ENCODE measurements at places on chromosomes 3 and 15.

DNA sequence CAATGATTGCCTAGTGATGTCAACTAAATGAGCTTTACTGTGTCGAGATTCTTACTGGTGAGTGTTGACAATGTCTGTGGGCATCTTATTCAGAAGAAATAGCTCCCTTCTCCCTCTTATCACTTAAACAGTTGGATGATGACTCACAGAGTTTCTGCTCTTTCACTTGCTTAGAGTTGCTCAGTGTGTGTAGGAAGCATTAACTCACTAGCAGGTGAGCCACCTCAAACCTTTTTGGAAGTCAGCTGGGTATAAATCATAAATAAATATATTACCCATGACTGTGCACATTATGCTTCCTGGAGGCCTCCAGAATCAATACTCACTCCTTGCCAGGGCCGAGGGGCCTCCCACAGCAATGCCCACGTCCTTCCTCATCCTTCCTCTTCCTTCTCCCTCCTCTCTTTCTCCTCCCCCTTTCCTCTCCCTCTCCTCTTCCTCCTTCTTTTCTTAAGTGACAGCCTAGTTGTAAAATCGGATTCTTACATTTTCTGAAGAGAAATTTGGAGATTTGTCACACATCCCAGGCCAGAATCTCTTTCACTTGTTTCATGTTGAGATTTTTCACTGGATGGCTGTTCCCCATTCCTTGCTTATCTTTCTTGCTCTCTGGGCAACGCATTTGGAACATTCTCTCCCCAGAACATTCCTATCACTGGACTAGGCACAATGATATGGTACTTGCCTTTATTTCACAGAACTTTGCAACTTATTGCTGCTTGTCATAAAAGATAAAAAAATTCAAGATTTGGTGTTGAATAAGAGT lies 17.5 kb downstream of the SHC4 start:
- DNase-seq, result no peak

DNA sequence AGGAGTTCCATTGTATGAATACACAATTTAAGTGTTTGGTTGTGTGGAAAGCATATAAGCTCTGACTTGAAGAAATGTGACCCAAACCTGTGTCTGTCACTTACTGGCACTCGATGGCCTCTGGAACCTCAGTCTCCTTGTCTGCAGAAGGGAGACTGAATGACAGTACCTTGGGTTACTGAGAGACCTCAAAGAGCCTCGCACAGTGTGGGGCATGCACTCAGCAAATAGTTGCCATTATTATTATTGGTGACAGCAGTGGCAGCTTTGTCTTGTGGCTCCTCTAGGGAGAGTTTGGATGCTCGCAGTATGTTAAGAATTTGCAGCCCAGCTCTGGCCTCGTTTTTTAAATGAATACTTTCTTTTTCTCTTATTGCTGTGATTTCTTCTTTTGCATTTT lies 43.4 kb downstream of the EEFSEC start:
- DNase-seq, result no peak

DNA sequence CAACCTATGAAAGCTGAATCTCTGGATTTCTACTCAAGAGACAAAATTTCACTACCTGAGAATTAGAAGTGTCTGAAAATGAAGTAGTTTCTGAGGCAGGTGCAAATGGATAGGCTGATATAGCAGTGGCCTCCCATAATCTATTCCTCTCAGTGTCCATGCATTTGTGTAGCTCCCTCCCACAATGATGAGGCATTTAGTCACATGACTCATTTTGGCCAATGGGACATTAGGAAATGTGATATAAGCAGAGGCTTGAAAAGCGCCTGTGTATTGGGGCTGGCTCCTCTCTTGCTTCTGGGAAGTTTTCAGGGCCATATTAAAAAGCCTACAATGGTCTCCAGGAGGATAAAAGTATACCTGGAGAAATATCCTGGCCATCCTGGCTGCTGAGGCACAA lies 79.7 kb upstream of the MRPL3 start:
- DNase-seq, result no peak

- DNase-seq, result no peak
Measured at GRCh38 chr15:67109141-67110034, 44.0 kb downstream of the SMAD3 start.

- DNase-seq, result peak; percentile 91
Measured at GRCh38 chr3:50542177-50543034, 25.1 kb downstream of the C3orf18 start.

- DNase-seq, result peak; percentile 53
Measured at GRCh38 chr3:142279965-142280590, 54.7 kb upstream of the GK5 start.

DNA sequence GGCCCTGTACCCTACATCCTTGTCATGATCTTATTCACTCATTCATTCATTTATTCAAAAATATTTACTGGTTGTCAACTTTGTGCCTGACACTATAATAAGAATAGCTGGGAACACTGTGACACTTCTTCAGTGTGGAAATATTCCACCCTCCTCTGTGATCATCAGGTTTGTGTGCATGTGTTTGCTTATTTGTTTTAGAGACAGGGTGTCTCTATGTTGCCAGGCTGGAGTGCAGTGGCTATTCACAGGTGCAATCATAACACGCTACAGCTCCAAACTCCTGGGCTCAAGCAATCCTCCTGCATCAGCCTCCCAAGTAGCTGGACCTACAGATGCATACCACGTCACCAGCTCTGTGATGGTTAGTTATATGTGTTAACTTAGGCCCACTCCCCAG lies 50.0 kb upstream of the PLCL2 start:
- DNase-seq, result no peak

DNA sequence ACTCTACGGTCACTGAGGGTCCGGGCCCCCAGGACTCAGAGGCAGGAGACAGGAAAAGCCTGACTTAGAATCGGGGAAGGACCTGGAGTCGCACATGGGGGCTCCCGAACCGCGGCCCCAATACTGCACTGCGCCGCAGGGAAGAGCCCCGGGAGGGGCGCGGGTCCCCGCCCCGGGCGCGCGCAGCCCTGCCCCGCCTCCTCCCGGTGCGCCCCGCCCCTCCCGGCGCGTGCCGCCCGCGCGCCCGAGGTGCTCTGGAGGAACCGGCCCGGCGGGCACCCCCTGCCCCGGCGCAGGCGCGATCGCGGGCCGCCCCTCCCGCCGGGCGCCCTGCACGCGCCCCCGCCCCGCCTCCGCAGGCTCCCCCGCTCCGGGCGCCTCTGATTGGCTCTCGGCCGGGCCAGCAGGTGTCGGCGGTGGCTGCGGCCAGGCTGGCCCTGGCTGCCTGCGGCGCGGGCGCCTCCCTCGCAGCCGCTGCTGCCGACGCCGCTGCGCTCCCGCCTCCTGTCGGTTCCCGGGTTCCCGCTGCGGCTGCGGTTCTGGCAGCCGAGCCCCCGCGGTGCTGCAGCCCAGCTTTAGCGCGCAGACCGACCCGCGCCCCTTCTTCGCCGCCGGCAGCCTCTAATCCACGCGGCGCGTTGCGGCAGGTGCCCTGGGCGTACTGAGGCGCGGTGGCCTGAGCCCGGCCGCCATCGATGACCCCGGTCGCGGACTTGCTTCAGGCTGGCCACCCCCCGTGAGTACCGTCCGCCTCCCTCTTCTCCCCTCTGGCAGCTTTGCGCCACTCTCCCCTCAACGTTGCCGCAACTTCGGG lies at the start of gene MYRIP:
Gene MYRIP, plus strand, starts transcription at position 429 of the 814 bp plus-strand sequence. CDS start 91,208 bp downstream, outside the sequence.
- peak; percentile 87 for DNase-seq

DNA sequence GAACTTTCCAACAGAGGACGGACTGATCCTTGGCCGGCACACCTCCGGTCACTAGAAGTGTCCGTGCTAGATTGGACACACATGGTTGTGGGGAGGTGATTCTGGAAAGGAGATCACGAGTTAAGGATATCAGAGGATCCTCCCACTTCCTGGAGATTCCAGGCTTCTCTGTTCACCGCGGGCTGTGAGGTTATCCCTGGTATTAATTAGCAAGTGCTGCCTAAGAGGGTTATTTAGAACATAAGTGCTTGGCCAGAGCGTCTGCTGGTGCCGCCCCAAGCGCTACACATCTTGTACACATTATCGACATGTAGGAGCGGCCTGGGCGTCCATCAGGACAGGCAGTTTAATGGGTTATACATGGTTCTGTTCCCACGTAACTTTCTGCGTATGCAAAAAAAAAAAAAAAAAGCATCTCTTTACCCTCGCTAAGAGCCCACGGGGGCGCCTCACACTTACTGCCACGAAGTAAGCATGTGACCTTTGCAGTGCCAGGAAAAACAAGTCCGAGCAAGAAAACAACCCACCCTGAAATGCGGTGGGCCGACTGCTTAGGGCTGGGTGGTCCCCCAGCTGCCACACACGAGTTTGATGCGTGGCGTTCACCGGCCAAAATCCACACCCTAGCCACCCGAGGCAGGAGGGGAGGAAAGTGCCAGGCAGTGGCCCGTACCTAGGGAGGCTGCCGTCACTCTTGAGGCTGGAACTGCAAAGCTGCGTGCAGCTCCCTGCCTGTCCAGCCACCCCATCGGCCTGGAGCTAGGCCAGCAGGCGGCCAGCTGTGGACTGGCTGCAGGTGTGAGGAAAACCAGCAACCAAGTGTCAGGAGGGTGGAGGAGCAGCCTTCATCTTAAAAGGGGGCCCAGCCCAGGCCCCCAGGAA lies 78.0 kb downstream of the CPN2 start:
- DNase-seq, result no peak

- DNase-seq, result no peak
Measured at GRCh38 chr15:81229586-81229985, 32.9 kb downstream of the IL16 start.

DNA sequence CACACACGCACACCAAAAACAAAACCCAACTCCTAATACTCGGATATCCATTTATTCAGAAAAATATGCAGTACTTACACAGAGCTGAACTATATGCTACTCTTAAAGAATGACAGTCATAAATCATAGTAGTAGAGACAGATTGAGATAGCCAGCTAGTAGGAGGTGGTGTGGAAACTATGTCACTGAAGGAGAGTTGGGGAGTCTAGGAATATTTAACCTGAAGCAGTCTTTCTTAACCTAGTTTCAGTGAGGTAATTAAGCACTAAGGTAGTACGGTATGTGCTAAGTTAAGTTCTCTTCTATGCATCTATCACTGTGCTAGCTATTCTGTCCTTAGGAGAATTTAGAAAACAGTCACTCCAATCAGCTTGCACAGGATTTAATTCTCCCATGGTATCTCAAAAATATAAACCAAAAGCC lies 54.2 kb downstream of the ANKRD28 start:
- no peak for DNase-seq

DNA sequence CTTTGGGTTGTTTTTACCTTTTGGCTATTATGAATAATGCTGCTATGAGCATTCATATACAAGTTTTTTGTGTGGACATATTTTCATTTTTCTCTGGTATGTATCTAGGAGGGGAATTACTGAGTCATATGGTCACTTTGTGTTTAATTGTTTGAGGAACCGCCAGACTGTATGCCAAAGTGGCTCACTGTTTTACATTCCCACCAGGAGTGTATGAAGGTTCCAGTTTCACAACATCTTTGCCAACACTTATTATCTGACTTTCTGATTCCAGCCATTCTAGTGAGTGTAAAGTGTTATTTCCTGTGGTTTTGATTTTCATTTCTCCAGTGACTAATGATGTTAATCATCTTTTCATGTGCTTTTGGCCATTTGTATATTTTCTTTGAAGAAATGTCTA lies 51.8 kb downstream of the CMTM7 start:
- no peak for DNase-seq

GRCh38 chr3:67094774-67095173 lies 96.7 kb downstream of the KBTBD8 start:
- no peak for DNase-seq

- DNase-seq, result no peak
Measured at GRCh38 chr15:57384816-57385215, 8.5 kb downstream of the CGNL1 start.

GRCh38 chr15:98549741-98550140 lies 98.6 kb upstream of the IGF1R start:
- no peak for DNase-seq

DNA sequence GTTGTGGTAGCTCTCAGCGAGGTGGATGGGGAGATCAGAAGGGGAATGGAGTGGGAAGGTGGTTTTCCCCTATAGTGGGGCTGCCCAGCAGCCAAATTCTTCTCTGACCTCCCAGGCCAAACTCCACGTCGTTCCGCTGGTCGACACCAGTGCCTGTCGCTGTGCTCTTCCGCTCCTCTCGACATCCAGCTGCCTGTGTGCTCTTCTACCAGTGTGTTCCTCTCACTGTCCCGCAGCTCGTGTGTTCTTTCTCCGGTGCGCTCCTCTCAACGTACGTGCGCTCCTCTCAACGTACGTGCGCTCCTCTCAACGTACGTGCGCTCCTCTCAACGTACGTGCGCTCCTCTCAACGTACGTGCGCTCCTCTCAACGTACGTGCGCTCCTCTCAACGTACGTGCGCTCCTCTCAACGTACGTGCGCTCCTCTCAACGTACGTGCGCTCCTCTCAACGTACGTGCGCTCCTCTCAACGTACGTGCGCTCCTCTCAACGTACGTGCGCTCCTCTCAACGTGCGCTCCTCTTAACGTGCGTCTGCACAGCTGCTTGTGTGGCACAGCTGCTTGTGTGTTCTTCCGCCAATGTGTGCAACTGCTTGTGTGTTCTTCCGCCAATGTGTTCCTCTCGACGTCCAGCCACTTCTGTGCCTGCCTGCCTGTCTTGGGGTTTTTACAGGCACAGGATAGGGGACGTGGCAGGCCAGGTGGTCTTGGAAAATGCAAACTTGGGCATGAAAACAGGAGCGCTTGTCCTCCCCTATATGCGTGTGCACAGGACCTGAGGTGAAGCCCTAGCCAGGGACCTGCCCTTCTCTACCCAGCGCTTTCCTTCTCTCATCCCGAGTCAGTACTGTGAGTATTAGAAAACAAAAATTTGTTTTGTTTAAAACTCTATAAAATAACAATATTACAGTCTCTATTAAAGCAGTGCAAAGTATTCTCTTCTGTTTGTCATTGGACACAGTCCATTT lies 991.1 kb downstream of the GBE1 start:
- DNase-seq, result no peak

- DNase-seq, result no peak
Measured at GRCh38 chr15:74809956-74810355, 2.7 kb upstream of the LMAN1L start.

- DNase-seq, result no peak
Measured at GRCh38 chr3:187777331-187777941, 32.2 kb upstream of the BCL6 start.

GRCh38 chr3:197343656-197344408 lies 45.4 kb upstream of the DLG1 start:
- DNase-seq, result peak; percentile 31

DNA sequence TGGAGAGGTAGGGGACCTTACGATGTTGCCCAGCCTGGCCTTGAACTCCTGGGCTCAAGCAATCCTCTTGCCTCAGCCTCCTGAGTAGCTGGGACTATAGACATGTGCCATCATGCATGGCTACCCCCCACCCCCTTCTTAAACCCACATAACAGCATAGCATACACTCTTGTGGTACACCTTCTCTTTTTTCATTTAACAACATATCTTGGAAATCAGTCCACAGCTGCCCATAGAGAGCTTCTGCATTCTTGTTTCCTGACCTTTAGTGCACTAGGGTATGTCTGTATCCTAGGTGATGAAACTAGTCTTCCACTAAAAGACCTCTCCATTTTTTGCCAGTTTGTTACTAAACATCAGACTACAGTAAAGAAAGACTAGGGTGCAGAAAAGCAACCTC lies 33.0 kb downstream of the SLC28A1 start:
- DNase-seq, result no peak

- no peak for DNase-seq
Measured at GRCh38 chr3:116056280-116056679, 389.0 kb downstream of the LSAMP start.

GRCh38 chr3:69861556-69861955 lies 122.3 kb downstream of the MITF start:
- no peak for DNase-seq

- peak; percentile 50 for DNase-seq
Measured at GRCh38 chr3:132641837-132642538, 17.6 kb downstream of the ACAD11 start.

Measured in cerebellum (tissue), 4 donors.